ENCODE measurements at places on chromosomes 5 and 9.

DNA sequence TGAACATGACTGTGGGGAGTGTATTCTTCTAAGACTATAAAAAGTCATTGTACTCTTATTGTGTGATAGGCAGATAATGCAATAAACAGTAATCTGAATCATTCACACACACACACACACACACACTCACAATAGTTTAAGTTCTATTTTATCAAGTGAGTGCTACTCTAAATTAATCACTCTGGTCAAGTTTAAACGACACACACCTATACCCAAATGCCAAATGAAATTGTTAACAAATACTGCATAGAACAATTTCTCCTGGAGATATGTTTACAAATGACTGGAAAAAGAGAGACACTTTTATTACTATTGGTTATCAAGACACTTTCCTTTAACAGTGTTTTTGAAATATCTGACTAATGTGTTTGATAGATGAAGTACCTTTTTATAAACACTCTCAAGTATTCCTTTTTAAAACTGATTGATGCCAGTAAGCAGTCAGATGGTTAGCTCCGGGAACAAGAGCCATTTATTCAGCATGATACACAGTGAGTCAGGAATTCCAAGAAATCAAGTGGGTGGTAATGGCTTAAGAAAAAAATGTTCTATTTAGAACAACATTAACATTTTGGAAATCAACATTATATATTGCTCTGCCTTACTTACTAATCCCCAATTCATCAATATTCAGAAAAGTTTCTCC, 521.6 kb upstream of the ST8SIA4 start:
- no peak for DNase-seq

- DNase-seq, result no peak
Measured at GRCh38 chr5:102154291-102154690, 141.8 kb downstream of the SLCO4C1 start.

- no peak for DNase-seq
Measured at GRCh38 chr5:72107131-72107900, at the start of gene MAP1B. Gene MAP1B, plus strand, starts transcription at chr5:72107475. Its CDS starts 57 bp downstream, at chr5:72107532.

DNA sequence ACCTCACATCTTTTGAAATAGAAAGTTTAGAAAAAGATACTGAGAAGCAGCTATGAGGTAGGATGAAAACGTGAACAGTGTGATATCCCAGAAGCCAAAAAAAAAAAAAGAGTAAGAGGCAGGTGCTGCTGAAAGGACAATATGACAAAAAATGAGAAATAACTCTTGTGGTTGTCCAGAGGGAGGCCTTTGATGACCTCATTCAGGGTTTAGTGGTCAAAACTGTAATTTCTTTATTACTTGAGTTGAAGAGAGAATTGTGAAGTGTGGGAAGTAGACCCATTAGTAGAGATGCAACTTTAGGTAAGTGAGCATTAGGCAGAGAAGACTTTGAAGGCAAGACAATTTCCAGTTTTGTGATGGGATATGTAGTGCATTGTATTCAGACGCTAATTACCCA, 1306.3 kb upstream of the ACO1 start:
- DNase-seq, result no peak

DNA sequence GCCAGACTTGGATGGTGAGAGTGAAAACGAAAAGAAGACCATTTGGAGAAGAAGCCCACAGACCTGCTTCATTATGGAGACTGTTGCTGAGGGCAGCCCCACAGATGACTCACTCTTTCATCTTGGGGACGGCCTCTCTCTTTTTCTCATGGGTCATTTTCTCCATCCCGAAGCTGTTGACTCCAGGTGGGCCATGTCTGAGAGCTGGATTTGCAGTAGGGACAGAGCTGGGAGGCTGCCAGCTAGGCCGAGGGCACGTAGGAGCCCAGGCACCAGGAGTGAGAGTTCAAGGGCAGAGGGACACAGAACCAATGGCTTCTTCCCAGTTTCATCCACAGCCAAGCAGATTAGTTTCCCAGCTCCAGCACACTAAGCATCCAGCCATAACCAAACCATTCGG, 92.4 kb downstream of the S1PR3 start:
- no peak for DNase-seq

DNA sequence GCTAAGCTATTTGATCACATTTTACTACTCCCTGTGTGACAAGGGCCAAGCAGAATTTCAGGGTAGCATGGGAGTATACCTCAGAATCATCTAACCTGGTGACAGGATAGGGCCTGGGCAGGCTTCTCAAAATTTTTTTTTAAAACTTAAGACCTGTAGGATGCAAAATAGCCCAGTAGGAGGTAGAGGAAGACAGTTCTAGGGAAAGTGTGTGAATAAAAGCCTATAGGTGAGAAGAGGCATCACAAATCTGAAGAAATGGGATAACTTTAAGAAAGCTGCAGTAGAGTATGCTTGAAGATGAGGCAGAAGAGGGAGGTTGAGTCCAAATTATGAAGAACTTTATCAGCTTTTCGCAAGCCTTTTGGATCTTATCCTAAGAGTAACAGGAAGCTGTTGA, 32.3 kb downstream of the CNTRL start:
- peak; percentile 47 for DNase-seq

GRCh38 chr5:36414869-36415282, 113.2 kb upstream of the RANBP3L start:
- no peak for DNase-seq

- DNase-seq, result no peak
Measured at GRCh38 chr9:14272927-14273528, 40.9 kb downstream of the NFIB start.

DNA sequence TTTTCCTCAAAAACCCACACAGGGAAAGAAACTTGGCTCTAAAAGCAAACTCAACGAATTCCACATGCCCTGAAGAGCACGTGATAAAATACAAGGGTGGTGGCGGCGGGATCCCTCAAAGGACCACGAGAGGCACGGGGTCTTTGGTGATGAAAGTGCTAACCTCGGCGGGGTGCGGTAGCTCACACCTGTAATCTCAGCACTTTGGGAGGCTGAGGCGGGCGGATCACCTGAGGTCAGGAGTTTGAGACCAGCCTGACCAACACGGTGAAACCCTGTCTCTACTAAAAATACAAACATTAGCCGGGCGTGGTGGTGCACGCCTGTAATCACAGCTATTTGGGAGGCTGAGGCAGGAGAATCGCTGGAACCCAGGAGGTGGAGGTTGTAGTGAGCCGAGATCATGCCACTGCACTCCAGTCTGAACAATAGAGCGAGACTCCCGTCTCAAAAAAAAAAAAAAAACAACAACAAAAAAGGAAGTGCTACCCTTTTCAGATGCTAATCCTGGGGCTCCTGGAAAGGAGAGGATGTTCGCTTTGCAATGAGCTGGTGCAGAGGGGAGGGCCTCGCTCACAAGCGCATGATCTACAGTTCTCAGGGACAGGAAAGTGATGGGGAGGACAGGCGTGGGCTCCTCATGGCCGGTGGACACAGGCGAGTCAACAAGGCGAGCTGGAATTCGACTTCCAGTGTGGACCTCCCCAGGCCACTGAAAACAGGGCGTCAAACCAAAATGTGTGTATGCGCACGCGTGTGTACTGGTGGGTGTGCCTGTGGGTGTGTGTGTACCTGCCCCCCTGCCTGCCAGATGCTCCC, 54.1 kb downstream of the USP20 start:
- DNase-seq, result no peak

GRCh38 chr5:35540002-35540401, 77.7 kb upstream of the SPEF2 start:
- DNase-seq, result no peak

GRCh38 chr5:33938507-33938796, 2.3 kb downstream of the RXFP3 start:
- no peak for DNase-seq

DNA sequence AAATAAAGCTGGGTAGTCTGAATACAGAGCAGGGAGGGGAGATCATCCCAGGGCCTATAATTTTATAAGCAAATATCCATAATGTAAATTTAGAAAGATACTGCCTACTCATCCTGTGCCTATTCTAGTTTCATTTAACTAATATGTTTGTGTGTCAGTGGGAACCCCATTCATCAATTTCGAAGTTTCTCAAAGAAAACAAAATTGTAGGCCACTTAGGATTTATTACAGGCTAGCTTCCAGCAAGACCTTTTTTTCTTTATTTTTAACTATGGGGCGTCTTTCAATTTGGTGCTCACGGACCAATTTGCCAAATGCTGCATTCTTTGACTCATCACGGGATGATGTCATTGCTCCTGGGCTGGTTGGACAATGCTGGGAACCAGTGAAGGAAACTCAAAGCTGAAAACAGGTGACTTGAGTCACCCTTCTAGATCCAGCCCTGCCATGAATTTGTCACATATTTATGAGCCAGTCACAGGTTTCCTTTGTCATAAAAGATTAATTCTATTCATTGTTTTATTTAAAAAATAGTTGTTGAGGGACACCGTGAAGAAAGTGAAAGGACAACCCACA, 13.4 kb downstream of the PCSK5 start:
- no peak for DNase-seq

DNA sequence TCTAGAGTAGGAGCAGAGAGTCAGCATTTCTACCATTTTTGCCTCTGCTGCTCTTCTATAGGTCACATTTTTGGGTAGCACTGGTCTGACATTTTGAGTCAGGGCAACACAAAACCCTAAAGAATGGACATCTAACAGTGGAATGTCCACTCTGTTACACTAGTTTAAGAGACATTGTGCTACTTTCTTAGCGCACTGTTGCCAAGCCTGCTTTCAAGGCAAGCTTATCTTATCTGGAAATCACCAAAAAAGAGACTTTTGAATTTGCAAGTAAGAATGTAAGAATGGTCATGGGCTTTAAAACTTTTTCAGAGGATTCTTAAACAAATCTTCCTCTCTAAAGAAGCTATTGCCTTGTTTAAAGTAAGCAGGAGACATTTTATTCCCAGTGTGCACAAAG, 73.0 kb upstream of the STARD4 start:
- no peak for DNase-seq

DNA sequence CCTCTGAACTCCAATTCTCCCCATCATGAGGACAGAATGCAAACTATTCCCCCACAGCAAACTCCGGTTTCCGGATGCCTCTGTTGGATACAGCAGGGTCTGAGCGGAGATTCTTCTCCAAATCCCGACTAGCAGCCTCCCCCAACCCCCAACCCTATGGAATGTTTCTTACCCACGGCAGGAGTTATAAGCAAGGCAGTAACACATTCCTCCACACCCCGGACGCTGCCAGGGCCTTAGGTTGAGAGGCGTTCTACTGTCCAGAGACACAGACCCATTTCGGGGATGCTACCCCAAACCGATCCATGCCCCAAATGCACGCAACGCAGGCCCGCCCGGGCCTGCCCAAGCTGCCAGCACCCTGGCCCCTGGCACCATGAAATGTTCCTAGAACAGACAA, 85.6 kb upstream of the LMX1B start:
- DNase-seq, result no peak

DNA sequence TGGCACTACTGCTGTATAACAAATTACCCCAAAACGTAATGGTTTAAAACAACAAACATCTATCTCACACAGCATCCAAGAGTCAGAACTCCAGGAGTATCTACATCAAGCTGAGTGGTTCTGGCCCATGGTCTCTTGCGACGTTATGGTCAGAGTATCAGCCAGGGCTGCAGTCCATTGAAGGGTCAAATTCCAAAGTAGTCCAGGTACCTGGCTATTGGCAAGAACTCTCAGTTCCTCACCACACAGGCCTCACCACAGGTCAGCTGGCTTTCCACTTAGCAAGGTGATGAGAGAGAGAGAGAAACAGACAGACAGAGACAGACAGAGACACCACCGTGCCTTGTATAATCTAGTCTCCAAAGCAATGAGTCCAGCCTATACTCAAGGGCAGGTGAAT, 22.6 kb downstream of the EPB41L4A start:
- no peak for DNase-seq

- DNase-seq, result no peak
Measured at GRCh38 chr9:76452839-76453238, 6.1 kb upstream of the GCNT1 start.
